ENCODE measurements at places on chromosomes 16 and 17. TPM values are rescaled to one million over a fixed set of nuclear protein-coding genes. Genes with fewer than 3 reads are reported as not detected.

NPIPA7 gene
- 5.7 TPM for polyA plus RNA-seq

CYBA gene
- 175 TPM for polyA plus RNA-seq

CNTNAP1 gene
- polyA plus RNA-seq: 7.1 TPM

- DNase-seq: peak; percentile 68
Observed at GRCh38 chr16:27169511-27170071, 33.7 kb upstream of the KDM8 start.

GRCh38 chr17:7041607-7042500 lies 2.0 kb downstream of the SLC16A11 start:
- no peak for DNase-seq

- DNase-seq: no peak
Observed at GRCh38 chr16:3816326-3816725, 64.2 kb downstream of the CREBBP start.

DNA sequence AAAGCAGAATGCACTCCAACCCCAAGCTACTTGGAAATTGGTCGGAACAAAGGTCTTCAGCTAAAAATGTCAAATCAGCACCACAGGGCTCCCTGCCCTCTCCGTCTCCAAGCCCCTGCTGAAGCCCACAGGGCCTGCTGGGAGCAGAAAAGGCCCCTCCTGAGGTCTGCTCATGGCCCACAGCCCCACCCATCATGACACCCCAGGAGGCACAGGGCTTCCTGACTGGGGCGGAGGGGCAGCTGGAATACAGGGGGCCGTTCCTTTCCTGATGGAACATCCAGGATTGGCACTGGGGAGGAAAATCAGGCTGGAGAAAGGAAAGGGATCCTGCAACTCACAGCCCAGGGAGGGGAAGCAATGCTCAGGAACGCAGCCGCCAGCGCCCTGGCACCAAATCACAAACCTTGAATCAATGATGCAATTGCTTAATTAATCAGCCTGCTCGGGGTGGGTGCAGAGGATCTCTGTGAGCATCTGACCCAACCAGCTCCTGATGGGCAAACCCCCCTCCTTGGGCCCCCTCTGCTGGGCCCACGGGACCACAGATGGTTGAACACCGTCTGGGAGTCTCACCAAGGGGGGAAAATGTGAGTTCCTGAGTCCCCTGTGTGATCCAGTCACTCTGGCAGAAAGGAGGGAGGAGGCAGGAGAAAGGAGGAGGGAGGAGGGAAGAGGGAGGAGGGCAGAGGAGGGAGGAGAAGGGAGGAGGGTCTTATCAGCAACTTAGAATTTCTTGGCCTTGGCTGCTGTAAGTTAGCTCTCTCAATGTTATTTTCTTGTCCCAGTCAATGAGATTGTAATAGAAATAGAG lies 155.5 kb downstream of the ZNF423 start:
- no peak for DNase-seq

GRCh38 chr16:1102921-1103635 lies 7.0 kb upstream of the C1QTNF8 start:
- DNase-seq: no peak

- DNase-seq: peak; percentile 46
Observed at GRCh38 chr17:39011907-39012468, 44.8 kb upstream of the FBXO47 start.

DNA sequence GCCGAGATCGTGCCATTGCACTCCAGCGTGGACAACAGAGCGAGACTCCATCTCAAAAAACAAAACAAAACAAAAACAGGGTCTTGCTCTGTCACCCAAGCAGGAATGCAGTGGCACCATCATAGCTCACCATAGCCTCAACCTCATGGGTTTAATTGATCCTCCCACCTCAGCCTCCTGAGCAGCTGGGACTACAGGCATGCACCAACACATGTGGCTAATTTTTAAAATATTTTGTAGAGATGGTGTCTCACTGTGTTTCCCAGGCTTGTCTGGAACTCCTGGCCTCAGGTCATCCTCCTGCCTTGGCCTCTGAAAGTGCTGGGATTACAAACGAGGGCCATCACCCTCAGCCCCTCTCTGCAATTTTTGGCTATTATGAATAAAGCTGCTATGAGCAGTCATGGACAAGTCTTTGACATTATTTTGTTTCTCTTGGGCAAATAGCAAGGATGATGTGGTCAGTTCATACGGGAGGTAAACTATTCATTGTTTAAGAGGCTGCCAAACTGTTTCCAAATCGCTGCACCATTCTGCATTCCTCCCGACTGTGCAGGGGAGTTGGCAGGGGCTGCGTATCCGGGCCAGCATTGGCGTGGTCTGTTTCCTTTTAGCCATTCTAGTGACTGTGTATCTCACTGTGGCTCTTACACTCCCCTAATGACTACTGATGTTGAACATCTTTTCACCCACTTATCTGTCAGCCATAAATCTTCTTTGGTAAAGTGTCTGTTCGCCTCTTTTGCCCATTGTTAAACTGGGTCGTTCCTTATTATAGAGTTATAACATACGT lies 21.1 kb downstream of the EIF4A3 start:
- no peak for DNase-seq
